Hepatocyte (in vitro differentiated cells): ENCODE measurements at places on chromosomes 13 and 19. TPM values are rescaled to one million over a fixed set of nuclear protein-coding genes. Genes with fewer than 3 reads are reported as not detected.

- H3K27me3 ChIP-seq, result no peaks in the 10 kb centered on the region
- H3K36me3 ChIP-seq, result no peaks in the 10 kb centered on the region
- peak; percentile 43 for DNase-seq
Measured at GRCh38 chr13:97719736-97720135, 233.7 kb upstream of the IPO5 start.

Gene KISS1R
- polyA plus RNA-seq, result 2.1 and 4.2 TPM in 2 replicates

DNA sequence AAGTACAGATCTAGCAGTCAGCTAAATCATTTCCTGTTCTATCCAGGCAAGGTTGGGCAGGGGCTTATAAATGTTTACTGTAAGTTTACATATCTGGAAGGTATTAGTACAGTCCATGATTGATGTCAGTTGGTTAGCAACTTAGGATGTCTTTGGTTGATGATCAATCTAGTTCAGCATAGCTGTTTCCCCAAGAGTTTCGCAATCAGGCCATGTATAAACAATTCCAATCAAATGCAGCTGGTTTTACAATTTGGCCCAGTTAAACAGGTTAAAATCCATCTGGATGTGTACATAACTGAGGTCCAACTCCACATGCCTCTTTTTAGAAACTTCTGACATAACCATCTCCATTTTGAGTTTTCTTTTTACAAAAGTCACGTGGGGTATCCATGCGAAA lies 6.9 kb downstream of the ZNF221 start:
- no peak overlapping the region for H3K4me3 ChIP-seq
- DNase-seq, result peak; percentile 9
- no peaks in the 10 kb centered on the region for H3K27me3 ChIP-seq
- no peaks in the 10 kb centered on the region for H3K36me3 ChIP-seq
- H3K27ac ChIP-seq, result no peak overlapping the region
- H3K4me1 ChIP-seq, result no peaks in the 10 kb centered on the region

DNA sequence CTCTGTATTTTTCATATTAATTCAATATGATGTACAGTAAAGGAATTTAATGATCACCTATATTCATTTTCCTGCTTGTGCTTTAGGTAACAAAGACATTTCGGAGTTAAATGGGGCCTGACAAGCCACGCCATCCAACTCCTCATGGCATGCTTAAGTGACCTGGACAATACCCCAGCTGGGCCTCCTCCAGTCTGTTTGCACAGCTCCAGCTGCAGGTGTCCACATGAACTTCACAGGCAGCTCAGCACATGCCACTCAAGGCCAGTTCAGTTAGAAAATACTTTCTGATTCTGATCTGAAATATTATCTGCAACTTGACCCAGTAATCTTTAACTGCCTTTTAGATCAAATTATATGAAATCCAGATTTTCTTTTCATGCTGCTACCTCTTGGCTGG lies 89.6 kb upstream of the SLC15A1 start:
- H3K4me1 ChIP-seq, result peaks cover 10% of the 10 kb centered on the region
- H3K27ac ChIP-seq, result no peak overlapping the region
- H3K27me3 ChIP-seq, result no peaks in the 10 kb centered on the region
- no peak overlapping the region for H3K4me3 ChIP-seq
- DNase-seq, result peak; percentile 51

Gene KCNK6
- polyA plus RNA-seq, result 16.0 and 21.5 TPM in 2 replicates

DNA sequence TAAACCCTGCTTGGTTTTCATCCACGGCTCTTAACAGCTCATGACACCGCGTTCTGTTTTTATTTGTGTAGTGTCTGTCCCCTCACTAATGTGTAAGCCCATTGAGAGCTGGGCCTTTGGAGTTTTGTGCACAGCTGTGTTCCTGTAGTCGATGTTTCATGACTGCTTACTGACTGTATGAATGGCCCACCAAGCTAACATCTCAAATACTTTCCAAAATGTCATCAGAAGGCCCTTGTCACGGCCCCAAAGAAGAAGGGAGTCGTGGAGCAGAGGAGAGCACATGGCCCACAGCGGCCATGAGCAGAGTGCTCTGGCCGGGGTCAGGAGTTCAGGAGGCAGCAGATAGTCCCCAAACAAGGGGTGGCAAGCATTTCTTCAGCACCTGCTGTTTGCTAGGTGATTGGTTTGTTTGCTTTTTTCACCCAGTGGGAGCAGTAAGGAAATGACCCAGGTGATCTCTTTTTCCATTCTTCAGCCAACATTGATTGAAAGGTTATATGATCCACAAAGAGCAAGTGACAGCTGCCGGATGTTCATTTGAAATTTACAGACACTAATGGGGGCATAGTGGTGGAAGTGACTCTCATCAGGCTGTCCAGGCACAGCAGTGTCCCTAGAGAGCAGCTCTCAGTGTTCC lies 315.2 kb downstream of the ATP8A2 start:
- no peak overlapping the region for H3K4me3 ChIP-seq
- DNase-seq, result no peak
- H3K36me3 ChIP-seq, result no peaks in the 10 kb centered on the region
- no peak overlapping the region for H3K27ac ChIP-seq
- H3K27me3 ChIP-seq, result peaks cover 5% of the 10 kb centered on the region

DNA sequence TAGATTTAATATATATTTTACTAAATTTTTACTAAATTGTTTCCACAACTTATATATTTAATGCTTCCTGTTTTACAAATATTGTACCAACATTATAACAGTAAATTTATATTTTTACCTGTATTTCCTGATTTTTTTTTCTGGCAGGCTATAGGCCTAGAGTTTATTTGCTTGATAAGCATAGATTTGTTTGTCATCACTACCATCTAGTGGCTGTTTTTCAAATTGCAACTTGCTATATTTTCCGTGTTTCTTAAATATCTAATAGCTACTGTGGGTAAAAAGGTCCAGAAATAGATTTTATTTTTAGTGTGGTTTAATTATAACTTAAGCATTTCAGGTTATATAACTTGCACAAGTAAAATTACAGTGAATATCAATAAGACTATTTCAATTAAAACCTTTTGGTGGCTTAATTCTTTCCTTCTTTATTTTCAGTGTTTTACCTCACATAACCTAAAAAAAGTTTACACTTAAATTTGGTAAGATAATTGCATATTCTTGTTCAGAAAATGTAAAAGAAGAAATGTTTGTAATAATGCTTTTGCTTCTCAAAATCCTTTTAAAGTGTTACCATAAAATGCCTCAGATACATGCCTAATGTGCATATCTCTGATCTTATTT lies 60.6 kb downstream of the NDFIP2 start:
- H3K4me1 ChIP-seq, result no peaks in the 10 kb centered on the region
- H3K36me3 ChIP-seq, result no peaks in the 10 kb centered on the region
- H3K27ac ChIP-seq, result no peak overlapping the region
- no peak overlapping the region for H3K4me3 ChIP-seq
- H3K27me3 ChIP-seq, result no peaks in the 10 kb centered on the region

Gene IFNL4
- 0.29 TPM in 1 of 2 replicates, not detected in the other for polyA plus RNA-seq

Gene RASL11A
- 4.5 and 6.3 TPM in 2 replicates for polyA plus RNA-seq

GRCh38 chr13:76647550-76647949 lies 238.7 kb downstream of the KCTD12 start:
- H3K4me3 ChIP-seq, result no peak overlapping the region
- H3K36me3 ChIP-seq, result no peaks in the 10 kb centered on the region
- H3K4me1 ChIP-seq, result no peaks in the 10 kb centered on the region
- H3K27me3 ChIP-seq, result no peaks in the 10 kb centered on the region
- DNase-seq, result no peak
- no peak overlapping the region for H3K27ac ChIP-seq

DNA sequence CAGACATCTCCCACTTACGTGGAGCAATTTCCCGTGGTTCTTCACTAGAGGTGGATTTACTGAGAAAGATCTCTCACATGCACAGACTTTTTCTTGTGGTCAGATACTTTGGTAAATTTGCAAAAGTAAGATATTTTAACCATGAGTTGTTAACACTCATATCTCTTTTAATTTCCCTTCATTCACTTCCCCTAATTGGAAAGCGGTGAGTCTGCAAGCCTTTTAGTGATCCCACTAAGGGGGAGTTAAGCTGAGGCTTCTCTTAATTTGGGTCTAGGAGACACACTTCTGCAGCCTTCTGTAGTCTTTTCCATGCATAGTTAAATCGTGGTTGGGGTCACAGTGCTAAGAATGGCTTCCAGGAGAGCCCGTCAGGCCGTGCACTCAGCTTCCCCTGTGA lies 30.7 kb upstream of the SERPINE3 start:
- no peaks in the 10 kb centered on the region for H3K27me3 ChIP-seq
- no peak for DNase-seq
- H3K27ac ChIP-seq, result no peak overlapping the region
- H3K4me1 ChIP-seq, result no peaks in the 10 kb centered on the region
- no peak overlapping the region for H3K4me3 ChIP-seq

Gene NFIX
- 6.3 and 10.2 TPM in 2 replicates for polyA plus RNA-seq

- H3K36me3 ChIP-seq, result no peaks in the 10 kb centered on the region
- H3K27ac ChIP-seq, result no peak overlapping the region
- no peak overlapping the region for H3K4me3 ChIP-seq
- DNase-seq, result no peak
Measured at GRCh38 chr19:3692141-3693024, 7.9 kb downstream of the PIP5K1C start.

Gene NCR1
- polyA plus RNA-seq, result not detected in 2 replicates

DNA sequence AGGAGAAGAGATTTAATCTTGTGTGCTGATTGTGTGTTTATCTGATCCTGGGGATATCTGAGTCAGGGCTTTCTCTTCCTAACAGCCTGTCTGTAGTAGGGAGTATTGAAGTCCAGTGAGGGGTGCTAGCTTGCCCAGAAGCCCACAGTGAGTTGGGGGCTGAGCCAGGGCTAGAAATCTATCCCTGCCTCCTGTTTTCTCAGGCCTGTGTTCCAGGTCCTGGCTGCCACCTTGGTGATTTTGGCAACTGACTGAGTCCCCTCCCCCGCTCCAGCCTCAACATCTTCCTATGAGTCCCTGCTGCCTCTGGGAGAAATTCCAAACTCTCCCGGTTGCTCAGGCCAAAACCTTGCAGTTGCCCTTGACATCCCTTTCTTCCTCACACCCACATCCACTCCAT lies 7.7 kb upstream of the NOVA2 start:
- H3K27me3 ChIP-seq, result no peaks in the 10 kb centered on the region
- no peak overlapping the region for H3K4me3 ChIP-seq
- no peaks in the 10 kb centered on the region for H3K4me1 ChIP-seq
- no peak overlapping the region for H3K27ac ChIP-seq

- H3K36me3 ChIP-seq, result no peaks in the 10 kb centered on the region
- no peaks in the 10 kb centered on the region for H3K27me3 ChIP-seq
- H3K27ac ChIP-seq, result no peak overlapping the region
- no peak for DNase-seq
- H3K4me1 ChIP-seq, result no peaks in the 10 kb centered on the region
Measured at GRCh38 chr13:90120026-90120425, 1227.5 kb upstream of the MIR17HG start.

DNA sequence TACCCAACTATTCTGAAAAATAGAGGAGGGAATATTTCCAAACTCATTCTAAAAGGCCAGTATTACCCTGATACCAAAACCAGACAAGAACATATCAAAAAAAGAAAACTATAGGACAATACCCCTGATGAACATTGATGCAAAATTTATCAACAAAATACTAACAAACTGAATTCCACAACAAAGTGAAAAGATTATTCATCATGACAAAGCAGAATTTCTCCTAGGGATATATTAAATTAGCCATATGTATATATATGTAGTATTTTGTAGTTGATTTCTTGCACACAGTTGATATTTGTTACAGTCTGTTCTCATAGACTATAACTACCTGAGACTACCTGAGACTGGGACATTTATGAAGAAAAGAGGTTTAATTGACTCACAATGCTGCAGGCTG lies 495.0 kb upstream of the SPRY2 start:
- H3K27me3 ChIP-seq, result no peaks in the 10 kb centered on the region
- no peaks in the 10 kb centered on the region for H3K4me1 ChIP-seq
- no peak overlapping the region for H3K4me3 ChIP-seq

DNA sequence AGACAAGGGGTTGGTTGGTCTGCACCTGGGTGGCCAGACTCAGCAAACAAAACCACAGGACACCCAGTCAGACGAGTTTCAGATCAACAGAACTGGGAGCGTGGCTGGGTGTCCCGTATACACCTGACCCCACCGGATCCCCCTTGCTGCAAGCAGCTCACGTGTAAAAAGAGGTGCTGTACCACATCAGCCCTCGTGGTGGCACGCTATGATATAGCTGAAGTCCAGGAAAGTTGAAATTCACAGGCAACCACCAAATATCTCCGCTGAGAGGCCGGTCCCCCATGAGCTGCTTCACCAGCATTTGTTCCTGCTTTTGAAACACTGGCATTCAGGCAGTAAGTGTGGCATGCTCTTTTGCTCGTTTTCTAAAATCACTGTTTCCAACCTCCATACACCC lies 92.3 kb downstream of the TUBA3C start:
- no peaks in the 10 kb centered on the region for H3K4me1 ChIP-seq
- H3K4me3 ChIP-seq, result no peak overlapping the region
- H3K27ac ChIP-seq, result no peak overlapping the region
- no peak for DNase-seq

- H3K27ac ChIP-seq, result peak overlapping the region; percentile 78
- no peaks in the 10 kb centered on the region for H3K36me3 ChIP-seq
- H3K27me3 ChIP-seq, result no peaks in the 10 kb centered on the region
- H3K4me1 ChIP-seq, result peaks cover 43% of the 10 kb centered on the region
- peak; percentile 44 for DNase-seq
Measured at GRCh38 chr13:44818428-44818827, 170.8 kb downstream of the NUFIP1 start.

- H3K36me3 ChIP-seq, result no peaks in the 10 kb centered on the region
- H3K4me3 ChIP-seq, result no peak overlapping the region
- no peak for DNase-seq
- H3K4me1 ChIP-seq, result peaks cover 7% of the 10 kb centered on the region
- H3K27me3 ChIP-seq, result no peaks in the 10 kb centered on the region
Measured at GRCh38 chr13:45122941-45123340, 2.6 kb downstream of the GTF2F2 start.

Gene RFPL4AL1
- polyA plus RNA-seq, result not detected in 2 replicates

Gene PRODH2
- polyA plus RNA-seq, result 7.1 and 13.9 TPM in 2 replicates

DNA sequence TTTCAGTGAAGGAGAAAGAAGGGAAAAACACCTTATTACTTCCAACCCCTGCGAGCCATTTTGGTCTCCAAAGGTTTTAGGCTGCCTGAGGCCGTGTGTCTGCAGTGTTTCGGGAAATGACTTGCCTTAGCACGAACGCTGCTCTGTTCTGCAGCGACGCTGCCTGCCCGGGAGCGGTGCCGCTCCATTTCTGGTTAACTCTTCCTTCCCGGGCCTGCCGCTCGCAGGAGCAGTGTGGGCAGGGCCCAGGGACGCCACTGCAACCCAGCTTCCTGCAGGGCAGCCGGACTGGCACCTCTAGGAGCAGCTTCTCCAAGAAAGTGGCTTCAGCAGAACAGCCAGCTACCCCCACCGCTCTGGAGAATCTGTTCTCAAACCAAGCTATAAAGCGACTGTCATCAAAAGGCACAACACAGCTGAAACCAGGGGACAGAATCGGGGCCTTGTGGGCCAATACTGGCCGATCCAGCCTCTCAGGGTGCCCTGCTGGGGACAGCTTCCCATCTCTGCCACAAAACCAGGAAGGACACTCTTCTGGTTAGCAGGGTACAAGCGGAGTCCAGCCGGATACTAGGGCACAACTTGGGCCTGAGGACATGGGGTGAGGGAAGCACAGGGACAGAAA lies 72.2 kb downstream of the KCTD15 start:
- H3K4me1 ChIP-seq, result peaks cover 15% of the 10 kb centered on the region
- peak overlapping the region; percentile 74 for H3K27ac ChIP-seq
- H3K4me3 ChIP-seq, result no peak overlapping the region
- H3K36me3 ChIP-seq, result no peaks in the 10 kb centered on the region
- no peaks in the 10 kb centered on the region for H3K27me3 ChIP-seq
- peak; percentile 44 for DNase-seq

GRCh38 chr19:5341981-5342380 lies 1.4 kb upstream of the PTPRS start:
- no peak overlapping the region for H3K4me3 ChIP-seq
- peaks cover 29% of the 10 kb centered on the region for H3K27me3 ChIP-seq
- H3K27ac ChIP-seq, result no peak overlapping the region
- no peak for DNase-seq
- peaks cover 13% of the 10 kb centered on the region for H3K4me1 ChIP-seq
